ENCODE measurements at places on chromosomes 11 and 22.
A peak's percentile ranks its signal among the peaks of the same experiment; 100 is the strongest.

- DNase-seq: peak; percentile 40
These were observed 661 bp upstream of the MALAT1 start for GRCh38 chr11:65498042-65498726.

DNA sequence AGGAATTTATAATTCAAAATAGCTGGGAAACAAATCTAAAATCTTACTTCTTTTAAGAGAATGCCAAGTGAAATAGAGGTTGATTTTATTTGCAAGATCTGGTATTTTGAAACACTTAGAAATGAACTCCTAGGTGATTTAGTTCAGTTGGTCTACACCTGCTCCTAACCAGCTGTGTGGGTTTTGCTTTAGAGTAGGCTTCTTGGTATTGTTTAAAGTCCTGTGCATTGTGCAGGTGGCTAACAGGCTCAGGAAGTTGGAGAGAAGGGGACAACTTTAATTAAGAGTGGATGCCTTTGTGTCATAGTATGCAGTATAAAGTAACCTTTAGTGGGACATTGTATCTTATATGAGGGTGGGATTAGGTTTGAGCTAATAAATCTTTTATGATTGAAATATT lies 4.1 kb upstream of the RAG2 start:
- DNase-seq: no peak

DNA sequence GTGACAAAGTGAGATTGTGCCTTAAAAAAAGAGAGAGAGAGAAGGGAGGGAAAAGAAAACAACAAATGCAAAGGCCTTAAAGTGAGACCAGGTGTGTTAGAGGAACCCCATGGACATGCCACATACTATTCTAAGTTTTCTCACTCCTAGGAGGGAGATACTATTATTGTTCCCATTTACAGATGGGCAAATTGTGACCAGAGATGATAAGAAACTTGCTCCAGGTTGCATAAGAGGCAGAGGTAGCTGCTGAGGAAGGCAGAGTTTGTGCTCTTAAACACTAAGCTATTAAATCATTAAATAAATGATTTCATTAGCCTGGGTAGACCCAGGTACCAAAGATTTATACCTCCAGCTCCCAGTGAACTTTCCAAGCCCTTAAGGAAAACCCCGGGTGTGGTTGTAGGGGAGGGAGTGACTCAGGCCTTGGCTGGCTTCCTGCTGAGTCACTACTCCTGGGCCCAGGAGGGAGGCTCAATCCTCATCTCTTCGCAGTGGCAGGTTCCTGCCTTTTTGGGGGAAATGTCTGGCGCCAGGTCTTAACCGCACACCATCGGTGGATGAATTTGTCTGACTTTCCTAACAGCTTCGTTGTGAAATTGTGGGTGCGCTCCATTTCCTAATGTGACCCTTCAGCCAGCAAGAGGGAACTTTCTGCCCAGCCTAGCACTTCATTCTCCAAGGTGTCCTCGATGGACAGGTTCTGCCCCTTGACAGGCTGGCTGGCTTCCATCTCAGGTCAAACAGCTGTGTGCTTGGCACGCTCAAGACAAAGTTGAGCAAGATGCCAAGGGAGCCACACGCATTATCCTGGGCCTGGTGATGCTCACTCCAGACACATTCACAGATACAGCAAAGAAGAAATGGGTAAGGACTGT lies 33.4 kb upstream of the PTPRJ start:
- DNase-seq: peak; percentile 96

DNA sequence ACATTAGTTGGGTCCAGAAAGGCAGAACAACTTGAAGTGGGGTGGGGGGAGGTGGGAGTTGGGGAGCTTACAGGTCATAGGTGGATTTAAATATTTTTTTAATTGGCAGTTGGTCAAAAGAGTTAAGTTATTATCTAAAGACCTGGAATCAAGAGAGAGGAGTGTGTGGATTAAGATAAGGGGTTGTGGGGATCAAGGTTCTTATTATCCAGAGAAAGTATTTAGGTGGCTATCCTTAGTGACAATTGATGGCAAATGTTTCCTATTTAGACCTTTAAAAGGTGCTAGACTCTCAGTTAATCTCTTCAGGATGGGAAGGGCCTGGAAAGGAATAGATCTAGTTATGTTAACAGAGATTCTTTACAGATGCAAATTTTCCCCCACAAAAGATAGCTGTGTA lies 120.7 kb upstream of the OR9Q1 start:
- DNase-seq: no peak

All from foreskin fibroblast (primary cell).